ENCODE measurements at places on chromosomes 6 and 20.

DNA sequence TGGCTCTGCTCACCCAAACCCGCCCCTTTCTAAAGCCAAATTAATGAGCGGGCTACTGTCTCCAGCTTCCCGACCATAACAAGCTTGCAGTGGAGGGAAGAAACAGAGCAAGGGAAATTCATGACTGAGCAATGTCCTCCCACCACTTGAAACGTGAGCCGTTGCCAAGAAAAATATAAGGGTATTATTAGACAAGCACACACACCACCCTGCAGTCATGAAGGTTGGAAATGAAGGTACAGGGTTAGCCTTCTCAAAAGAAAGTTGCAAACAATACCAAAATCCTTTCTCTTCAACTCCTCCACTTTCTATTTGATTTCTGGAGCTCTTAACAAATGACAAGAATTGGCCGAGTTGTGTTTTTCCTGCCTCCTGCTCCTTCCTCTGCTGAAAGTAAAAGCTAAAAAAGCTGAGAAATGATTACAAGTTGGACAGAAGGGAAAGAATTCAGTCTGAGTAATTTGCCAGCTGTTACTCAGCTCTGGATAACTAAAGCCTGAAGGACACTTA lies 151.1 kb upstream of the B3GAT2 start:
- no peak for DNase-seq

GRCh38 chr6:132446141-132446854 lies 45.0 kb upstream of the MOXD1 start:
- no peak for DNase-seq

- DNase-seq = no peak
These were observed 5.9 kb upstream of the TCP11 start for GRCh38 chr6:35147026-35147425.

GRCh38 chr20:57899554-57899953 lies 189.7 kb upstream of the PMEPA1 start:
- no peak for DNase-seq

GRCh38 chr20:8221887-8222419 lies 89.9 kb downstream of the PLCB1 start:
- DNase-seq = no peak

- DNase-seq = no peak
These were observed 13.3 kb upstream of the ITPR3 start for GRCh38 chr6:33607784-33608161.

DNA sequence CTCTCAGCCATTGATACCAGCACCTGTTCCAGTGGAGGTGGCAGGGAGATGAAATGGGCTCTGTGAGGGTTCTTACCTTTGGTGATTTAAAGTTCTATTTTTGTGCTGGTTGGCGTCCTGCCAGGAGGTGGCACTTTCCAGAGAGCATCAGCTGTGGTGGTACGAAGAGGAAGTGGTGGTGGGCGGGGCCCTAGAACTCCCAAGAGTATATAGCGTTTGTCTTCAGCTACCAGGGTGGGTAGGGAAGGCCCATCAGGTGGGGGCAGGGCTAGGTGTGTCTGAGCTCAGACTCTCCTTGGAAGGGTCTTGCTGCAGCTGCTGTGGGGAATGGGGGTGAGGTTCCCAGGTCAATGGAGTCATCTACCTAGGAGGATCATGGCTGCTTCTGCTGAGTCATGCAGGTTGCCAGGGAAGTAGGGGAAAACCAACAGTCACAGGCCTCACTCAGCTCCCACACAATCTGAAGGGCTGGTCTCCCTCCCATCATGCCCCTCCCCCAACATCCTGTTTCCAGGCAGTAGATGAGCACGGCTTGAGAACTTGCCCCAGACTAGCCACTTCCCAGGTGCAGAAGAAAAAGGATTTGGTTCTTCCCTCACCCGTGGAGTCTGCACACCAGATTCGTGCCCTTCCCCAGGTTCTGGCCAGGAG lies 46.6 kb downstream of the MOXD1 start:
- DNase-seq = no peak

DNA sequence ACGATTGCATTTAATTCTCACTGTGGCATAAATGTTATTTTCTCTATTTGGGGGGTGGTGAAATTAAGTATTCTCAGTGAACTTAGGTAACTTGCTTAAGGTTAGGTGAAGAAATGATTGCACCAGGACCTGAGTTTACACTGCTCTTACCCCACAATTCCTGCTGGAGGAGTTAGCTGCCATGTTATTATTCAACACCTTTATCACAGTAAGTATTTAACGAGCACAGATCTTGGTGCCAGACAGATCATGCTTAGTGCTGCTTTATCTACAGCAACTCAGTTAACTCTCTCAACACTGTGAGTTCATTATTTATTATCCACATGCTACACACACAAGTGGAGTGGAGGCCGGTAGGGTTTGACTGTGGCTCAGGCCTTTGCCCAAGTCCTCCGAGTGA lies 249.7 kb downstream of the TMEM242 start:
- no peak for DNase-seq

DNA sequence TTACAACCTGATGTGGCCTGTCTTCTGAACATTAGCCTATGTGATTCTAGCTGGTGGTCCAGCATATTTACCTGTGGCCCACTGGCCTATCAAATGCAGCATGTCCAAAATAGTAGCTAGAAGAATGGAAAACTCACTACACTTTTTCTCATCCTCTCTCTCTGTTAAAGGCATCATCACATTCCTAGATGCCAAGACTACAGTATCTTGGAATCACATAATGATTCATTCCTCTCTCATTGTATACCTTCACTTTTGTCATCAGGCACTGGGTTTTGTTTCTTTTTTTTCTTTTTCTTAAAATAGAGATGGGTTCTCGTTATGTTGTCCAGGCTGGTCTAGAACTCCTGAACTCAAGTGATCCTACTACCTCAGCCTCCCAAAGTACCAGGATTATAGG lies 45.0 kb downstream of the FAM83B start:
- no peak for DNase-seq

- DNase-seq = no peak
These were observed 560.6 kb downstream of the COL12A1 start for GRCh38 chr6:74645108-74645849.

DNA sequence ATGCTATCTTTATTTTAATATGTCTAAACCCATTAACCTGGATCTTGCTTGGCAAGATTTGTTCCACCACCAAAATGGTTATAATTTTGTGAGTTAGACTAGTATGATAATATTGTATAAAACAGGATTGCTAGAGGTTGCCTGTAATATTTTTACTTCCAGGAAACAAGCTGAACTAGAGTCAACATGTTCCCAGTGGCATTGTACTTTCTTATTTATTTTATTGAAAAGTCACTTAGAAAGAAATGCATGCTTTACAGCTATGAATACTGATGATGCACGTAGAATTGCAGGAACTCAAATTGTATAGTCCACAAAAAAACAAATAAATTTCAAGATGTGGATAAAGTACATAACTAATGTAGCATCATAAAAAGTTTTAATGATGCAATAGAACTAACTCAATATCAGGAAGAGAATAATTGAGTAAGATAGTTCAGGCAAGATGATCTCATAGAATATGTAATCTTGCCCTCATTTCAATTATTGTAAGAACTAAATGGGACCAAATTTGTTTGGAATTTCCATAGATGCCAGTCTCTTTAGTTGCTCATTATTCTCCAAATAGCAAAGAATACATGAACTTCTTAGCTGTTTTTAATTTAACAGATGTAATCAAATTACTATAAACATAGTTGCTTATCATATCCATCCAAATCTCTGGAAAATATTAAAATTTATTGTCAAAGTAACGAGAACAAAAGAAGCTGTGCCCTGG lies 451.8 kb downstream of the COL12A1 start:
- DNase-seq = no peak

DNA sequence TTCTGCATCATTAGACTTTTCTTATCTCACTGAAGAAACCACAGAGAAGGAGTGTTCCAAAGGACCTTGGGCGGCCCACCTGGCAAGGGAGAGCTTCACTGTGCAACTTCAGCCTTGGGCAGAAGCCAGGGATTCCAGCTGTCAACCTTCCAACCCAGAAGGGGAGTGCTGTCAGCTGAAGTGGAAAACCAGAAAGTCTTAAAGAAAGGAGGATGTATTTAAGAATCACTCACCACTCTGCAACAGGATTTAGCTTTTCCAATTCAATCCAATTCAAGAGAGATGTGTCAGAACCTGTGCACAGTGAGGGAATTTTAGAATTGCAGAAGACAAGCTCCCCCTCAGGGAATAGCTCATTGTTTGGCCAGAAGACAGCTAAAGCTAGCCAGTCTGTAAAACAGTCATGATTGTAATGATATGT lies 553.7 kb downstream of the CD83 start:
- no peak for DNase-seq

- DNase-seq = no peak
These were observed 118.4 kb upstream of the SGK1 start for GRCh38 chr6:134436281-134436815.

GRCh38 chr6:159170333-159170672 lies 1.1 kb downstream of the FNDC1 start:
- no peak for DNase-seq

GRCh38 chr6:111970426-111970825 lies 83.5 kb upstream of the CCN6 start:
- DNase-seq = no peak

DNA sequence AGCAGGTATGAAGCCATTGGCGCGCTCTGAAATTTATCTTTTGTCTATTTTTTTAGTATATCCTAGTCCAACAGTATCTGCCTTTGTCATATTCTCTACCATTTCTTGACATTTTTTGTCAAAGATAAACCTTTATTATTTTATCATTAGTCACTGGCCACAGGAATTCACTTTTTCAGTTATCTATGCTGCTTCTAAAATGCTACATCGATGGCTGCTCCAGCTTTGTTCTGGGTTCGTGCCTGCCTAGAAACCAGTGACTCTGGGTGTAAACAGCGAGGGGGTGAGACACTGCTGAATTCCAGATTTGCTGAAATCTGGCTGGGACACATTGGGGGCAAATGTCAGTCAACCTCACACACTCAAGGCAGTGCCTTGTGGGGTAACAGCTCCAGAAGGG lies 193.4 kb downstream of the CDC5L start:
- no peak for DNase-seq
